Epithelial cell of prostate (primary cell): ENCODE measurements at places on chromosomes 7 and 10.

DNA sequence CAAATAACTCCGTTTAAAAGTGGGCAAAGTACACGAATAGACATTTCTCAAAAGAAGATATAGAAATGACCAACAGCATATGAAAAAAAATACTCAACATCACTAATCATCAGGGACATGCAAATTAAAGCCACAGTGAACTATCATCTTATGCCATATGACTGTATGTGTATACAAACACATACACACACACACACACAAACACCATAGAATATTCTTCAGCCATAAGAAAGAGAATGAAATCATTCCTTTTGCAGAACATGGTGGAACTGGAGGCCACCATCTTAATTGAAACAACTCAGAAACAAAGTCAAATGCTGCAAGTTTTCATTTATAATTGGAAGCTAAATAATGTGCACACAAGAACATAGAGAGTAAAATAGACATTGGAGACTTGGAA lies 1019.4 kb downstream of the KCNMA1 start:
- DNase-seq, result no peak

DNA sequence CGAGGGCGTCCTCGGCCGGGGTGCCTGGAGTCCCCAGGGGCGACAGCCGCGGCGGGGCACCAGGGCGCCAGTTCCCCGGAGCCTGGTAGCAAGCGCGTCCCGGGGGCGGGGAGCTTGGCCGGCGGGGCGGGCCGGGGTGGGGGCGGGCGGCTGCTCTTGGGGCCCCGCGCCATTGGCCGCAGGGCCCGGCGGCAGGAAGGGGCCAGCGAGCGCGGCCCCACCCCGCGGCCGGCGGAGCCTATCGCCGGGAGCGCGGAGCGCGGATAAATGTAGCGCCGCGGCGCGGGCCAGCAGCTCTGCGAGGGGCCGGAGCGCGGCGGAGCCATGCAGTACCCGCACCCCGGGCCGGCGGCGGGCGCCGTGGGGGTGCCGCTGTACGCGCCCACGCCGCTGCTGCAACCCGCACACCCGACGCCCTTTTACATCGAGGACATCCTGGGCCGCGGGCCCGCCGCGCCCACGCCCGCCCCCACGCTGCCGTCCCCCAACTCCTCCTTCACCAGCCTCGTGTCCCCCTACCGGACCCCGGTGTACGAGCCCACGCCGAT lies at the start of gene HHEX:
TSS of gene HHEX (plus strand) at position 293 of the 548 bp plus-strand sequence. CDS start at position 325, 32 bp downstream.
- DNase-seq, result no peak

DNA sequence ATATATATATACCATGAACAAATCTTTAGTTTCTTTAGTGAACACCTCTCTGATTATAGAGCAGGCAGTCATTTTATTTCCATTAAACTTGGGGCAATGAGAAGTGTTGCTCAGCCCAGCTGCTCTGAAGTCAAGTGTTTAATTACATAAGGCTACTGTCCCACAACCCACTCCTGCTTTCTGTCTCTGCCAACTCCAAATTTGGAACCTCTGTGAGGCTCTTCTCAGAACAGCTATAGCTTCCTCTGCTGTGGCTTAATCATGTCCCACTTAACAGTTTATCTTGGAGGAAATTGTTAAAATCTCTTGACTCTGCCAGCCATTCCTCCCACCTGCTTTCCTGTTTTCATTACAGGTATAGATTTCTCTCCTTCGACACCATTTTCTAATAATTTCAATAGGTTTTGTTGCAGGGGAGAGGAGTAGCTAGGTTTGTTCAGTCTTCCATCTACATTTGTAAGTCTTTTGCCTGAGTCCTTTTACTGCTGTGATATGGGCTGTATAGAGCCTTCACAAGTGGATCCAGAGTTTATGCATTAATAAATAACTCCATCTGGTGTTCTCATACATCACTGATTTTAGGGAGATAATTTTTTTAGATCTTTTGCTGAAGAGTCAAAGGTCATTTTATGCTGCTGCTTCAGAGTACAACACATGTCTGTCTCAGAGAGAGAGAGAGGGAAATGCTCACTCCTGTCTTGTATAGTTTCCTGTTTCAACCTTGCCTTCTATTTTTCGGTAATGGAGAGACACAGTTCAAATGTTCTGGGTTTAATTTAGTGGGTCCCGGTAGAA lies 170.4 kb downstream of the WNT2 start:
- no peak for DNase-seq

- DNase-seq, result no peak
Observed at GRCh38 chr7:117043108-117043825, 90.0 kb downstream of the ST7 start.

- no peak for DNase-seq
Observed at GRCh38 chr7:157483515-157483914, 146.7 kb downstream of the DNAJB6 start.
